ENCODE measurements at places on chromosomes 4 and X. TPM values are rescaled to one million over a fixed set of nuclear protein-coding genes. Genes with fewer than 3 reads are reported as not detected.

DNA sequence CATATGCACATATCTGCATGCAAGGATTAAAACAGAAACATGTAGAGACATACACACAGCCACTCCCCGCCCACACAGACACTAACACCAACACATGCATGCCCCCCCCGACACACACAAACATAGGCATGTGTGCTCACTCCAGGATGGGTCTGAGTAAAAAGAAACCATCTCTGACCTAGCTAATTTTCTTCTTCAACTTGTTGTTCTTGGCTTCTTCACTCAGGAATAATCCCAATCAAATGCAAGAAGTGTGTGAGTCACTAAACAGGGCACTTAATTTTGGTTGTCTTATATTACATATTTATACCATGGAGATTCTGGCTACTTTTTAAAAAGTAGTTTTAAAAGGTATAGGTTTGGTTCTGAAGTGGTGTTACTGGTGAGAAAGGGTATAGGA, 28.3 kb downstream of the ENOX2 start:
- H3K27me3 ChIP-seq: no peaks in the 10 kb centered on the region
- DNase-seq: no peak
- H3K4me1 ChIP-seq: peaks cover 6% of the 10 kb centered on the region
- no peak overlapping the region for H3K27ac ChIP-seq
- no peaks in the 10 kb centered on the region for H3K36me3 ChIP-seq

DNA sequence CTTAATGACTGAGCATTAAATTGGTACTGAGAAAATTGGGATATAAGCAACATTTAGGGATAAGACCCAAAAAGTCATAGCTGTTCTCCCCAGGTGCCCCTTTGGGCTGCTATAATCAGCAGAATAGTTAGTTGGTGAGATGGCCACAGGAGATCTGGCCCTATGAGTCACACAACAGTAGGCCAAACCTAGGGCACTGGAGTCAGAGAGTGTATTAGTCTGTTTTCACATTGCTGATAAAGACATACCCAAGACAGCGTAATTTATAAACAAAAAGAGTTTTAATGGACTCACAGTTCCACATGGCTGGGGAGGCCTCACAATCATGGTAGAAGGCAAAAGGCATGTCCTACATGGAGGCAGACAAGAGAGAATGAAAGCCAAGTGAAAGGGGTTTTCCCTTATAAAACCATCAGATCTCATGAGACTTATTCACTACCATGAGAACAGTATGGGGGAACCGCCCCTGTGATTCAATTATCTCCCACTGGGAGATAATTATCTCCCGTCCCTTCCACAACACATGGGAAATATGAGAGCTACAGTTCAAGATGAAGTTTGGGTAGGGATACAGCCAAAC, 338.3 kb upstream of the NR3C2 start:
- H3K27ac ChIP-seq: no peak overlapping the region
- H3K36me3 ChIP-seq: no peaks in the 10 kb centered on the region
- no peaks in the 10 kb centered on the region for H3K27me3 ChIP-seq
- no peaks in the 10 kb centered on the region for H3K4me1 ChIP-seq

GRCh38 chr4:141339966-141340365, 119.3 kb downstream of the ZNF330 start:
- no peaks in the 10 kb centered on the region for H3K4me1 ChIP-seq
- no peaks in the 10 kb centered on the region for H3K36me3 ChIP-seq
- no peak overlapping the region for H3K4me3 ChIP-seq
- H3K27ac ChIP-seq: no peak overlapping the region
- H3K27me3 ChIP-seq: no peaks in the 10 kb centered on the region
- no peak for DNase-seq

- no peak overlapping the region for H3K27ac ChIP-seq
- no peak overlapping the region for H3K4me3 ChIP-seq
- H3K27me3 ChIP-seq: no peaks in the 10 kb centered on the region
- no peaks in the 10 kb centered on the region for H3K36me3 ChIP-seq
Observed at GRCh38 chr4:52982255-52982945, 120.3 kb downstream of the RASL11B start.

Gene IRS4
- not detected for total RNA-seq

Gene XAGE3
- total RNA-seq: not detected

Data from cardiac muscle cell (in vitro differentiated cells and primary cell).